ENCODE measurements at places on chromosomes 4 and X. TPM values are rescaled to one million over a fixed set of nuclear protein-coding genes. Genes with fewer than 3 reads are reported as not detected.

Gene ARHGAP10
- 94.5 TPM for total RNA-seq

- no peak for DNase-seq
- no peaks in the 10 kb centered on the region for H3K4me1 ChIP-seq
- peaks cover 3% of the 10 kb centered on the region for H3K36me3 ChIP-seq
Measured at GRCh38 chr4:87103086-87103485, 117.3 kb downstream of the KLHL8 start.

- H3K4me3 ChIP-seq = no peak overlapping the region
- H3K27ac ChIP-seq = no peak overlapping the region
- H3K27me3 ChIP-seq = no peaks in the 10 kb centered on the region
- peaks cover 2% of the 10 kb centered on the region for H3K4me1 ChIP-seq
- H3K36me3 ChIP-seq = peaks cover 2% of the 10 kb centered on the region
Measured at GRCh38 chr4:110108422-110108821, 90.0 kb downstream of the ELOVL6 start.

Gene PAGE4
- not detected for total RNA-seq

Gene PDE6B
- total RNA-seq = 1.9 TPM

Gene ARHGEF6
- 37.6 TPM for total RNA-seq

Gene WNK3
- 6.2 TPM for total RNA-seq

Gene NSDHL
- total RNA-seq = 9.4 TPM

DNA sequence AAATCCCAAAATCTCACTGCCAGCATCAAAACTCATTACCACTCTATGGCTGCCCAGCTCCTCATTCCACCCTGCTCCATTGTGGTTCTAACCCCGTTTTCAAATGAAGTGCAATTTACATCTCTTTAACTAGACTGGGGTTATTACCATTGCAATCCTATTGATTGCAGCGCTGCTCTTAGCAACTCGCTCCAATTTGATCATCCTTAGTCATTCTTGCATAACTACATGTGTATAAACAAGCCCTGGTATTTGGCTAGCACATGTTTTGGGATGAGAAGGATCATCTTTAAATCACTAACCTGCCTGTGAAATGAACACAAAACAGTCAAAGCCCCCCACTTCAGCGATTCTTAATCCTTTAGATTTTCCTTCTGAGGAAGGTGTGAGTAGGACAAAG lies 340.1 kb upstream of the PPARGC1A start:
- H3K36me3 ChIP-seq = no peaks in the 10 kb centered on the region
- H3K4me3 ChIP-seq = no peak overlapping the region
- H3K27me3 ChIP-seq = no peaks in the 10 kb centered on the region
- H3K4me1 ChIP-seq = peaks cover 3% of the 10 kb centered on the region
- DNase-seq = no peak

DNA sequence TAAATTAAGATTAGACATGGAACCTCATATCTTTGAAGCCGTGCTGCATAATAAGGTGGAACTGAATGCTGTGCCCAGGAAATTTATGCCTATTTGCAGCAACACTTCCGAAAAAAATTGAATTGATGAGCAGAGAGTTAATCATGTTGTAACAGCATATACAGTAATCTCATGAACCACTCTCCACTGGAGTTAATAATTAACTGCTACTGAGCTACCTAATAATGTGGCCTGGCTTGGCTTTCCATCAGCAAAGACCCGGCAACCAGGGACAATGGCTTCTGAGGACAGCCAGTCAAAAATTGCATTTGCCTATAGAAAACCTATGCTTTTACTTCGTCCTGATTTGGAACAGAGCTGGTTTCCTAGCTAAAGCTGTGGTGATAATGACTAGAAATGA lies 63.8 kb upstream of the GATB start:
- no peaks in the 10 kb centered on the region for H3K27me3 ChIP-seq
- no peak overlapping the region for H3K27ac ChIP-seq
- no peaks in the 10 kb centered on the region for H3K4me1 ChIP-seq
- no peak for DNase-seq
- no peaks in the 10 kb centered on the region for H3K36me3 ChIP-seq

Gene TMSB4X
- total RNA-seq = 3,390 TPM

DNA sequence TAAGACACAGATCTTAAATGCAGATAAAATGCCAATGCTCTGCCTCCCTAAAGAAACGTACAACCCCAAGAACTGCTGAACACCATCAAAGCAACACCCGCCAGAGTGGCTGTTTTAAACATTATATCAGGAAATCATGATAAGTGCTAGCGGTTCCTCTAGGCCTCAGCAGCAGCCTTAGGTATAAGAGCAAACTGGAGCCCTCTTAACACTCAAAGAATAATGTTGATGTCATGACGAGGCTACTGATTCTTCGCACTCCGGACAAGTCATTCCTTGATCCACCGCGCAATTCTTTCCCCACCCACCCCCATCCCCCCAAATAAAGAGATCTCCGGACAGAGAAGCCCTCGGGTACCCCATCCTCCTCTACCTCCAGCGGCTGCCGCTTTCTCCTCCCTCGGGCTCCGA lies 507 bp downstream of the LIN54 start:
- no peaks in the 10 kb centered on the region for H3K4me1 ChIP-seq
- H3K27me3 ChIP-seq = no peaks in the 10 kb centered on the region
- no peaks in the 10 kb centered on the region for H3K36me3 ChIP-seq
- no peak for DNase-seq
- H3K27ac ChIP-seq = peak overlapping the region; percentile 1
- H3K4me3 ChIP-seq = peak overlapping the region; percentile 68

GRCh38 chr4:47736555-47736954 lies 101.3 kb downstream of the CORIN start:
- no peaks in the 10 kb centered on the region for H3K4me1 ChIP-seq
- no peak for DNase-seq
- no peak overlapping the region for H3K27ac ChIP-seq

DNA sequence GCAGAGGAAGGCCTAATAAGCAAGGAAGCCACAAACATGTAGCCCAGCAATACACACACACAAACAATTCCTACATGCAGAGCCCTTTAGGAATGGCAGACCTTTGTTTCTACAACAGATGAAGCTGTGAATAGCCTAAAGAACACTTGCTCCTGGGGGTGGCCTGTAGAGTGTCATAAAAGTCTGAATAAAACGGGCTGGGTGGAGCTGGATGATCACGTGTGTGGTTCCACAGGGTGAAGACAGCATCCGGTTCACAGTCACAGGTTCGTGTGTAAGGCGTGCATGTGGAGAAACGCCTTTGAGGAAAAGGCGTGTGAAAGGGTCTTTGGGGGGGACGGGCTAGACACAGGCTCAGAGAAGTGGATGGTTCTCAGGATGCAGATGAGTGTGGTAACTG lies 156.1 kb downstream of the AFAP1 start:
- no peak overlapping the region for H3K27ac ChIP-seq
- H3K4me3 ChIP-seq = no peak overlapping the region
- peaks cover 3% of the 10 kb centered on the region for H3K4me1 ChIP-seq
- peak; percentile 31 for DNase-seq
- no peaks in the 10 kb centered on the region for H3K27me3 ChIP-seq
- H3K36me3 ChIP-seq = no peaks in the 10 kb centered on the region

DNA sequence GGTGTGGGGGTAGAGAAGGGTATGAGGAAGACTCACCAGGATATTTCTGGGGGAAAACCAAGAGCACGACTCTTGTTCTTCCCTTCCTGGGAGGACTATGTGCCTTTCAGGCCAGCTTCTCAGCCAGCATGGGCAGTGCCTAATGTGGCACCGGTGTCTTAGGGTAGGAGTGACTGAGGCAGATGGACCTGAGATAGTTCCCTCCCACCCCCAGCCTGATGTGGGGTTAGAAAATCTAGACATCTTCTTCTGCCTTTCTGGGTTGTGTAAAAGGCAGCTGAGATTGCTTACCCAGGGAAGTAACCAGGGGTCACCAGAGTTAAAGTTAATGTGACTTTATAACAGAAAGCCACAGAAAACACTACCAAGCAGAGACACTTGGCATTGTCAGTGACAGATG lies 127.3 kb downstream of the TMA16 start:
- no peak overlapping the region for H3K4me3 ChIP-seq
- no peak for DNase-seq

GRCh38 chr4:145520172-145520571 lies 38.5 kb downstream of the SMAD1 start:
- no peak overlapping the region for H3K4me3 ChIP-seq
- peaks cover 2% of the 10 kb centered on the region for H3K4me1 ChIP-seq
- H3K27me3 ChIP-seq = no peaks in the 10 kb centered on the region

- no peak for DNase-seq
- no peaks in the 10 kb centered on the region for H3K36me3 ChIP-seq
- H3K27ac ChIP-seq = no peak overlapping the region
Measured at GRCh38 chrX:1558761-1559468, 21.9 kb upstream of the P2RY8 start.

Gene MAPK10
- total RNA-seq = 40.0 TPM

- no peak for DNase-seq
- H3K27me3 ChIP-seq = no peaks in the 10 kb centered on the region
- no peaks in the 10 kb centered on the region for H3K4me1 ChIP-seq
- H3K4me3 ChIP-seq = no peak overlapping the region
Measured at GRCh38 chrX:26672571-26672970, 456.6 kb downstream of the MAGEB5 start.

Gene PABPC4L
- 3.0 TPM for total RNA-seq

DNA sequence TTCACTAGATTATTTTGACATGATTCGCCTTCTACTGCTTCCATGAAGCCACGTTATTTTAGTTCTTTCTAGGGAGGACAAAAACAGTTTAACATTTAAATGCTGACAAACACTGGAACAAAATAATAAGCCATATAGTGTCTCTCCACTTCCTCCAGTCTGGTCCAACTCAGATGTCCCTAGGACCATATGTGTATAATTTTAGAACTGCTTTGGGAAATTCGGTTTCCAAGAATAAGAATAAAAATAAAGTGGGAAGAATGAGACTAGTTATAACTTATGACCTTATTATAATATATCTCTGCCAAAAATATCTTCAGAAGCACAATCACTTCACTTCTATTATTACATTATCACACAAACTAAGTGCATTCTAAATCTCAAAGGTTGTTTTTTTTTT lies 164.4 kb upstream of the POF1B start:
- no peak for DNase-seq
- H3K27ac ChIP-seq = no peak overlapping the region
- no peak overlapping the region for H3K4me3 ChIP-seq
- no peaks in the 10 kb centered on the region for H3K27me3 ChIP-seq

GRCh38 chrX:15299941-15300851 lies 15.2 kb downstream of the ASB11 start:
- H3K4me3 ChIP-seq = no peak overlapping the region
- no peak for DNase-seq
- no peaks in the 10 kb centered on the region for H3K4me1 ChIP-seq
- no peak overlapping the region for H3K27ac ChIP-seq
- H3K27me3 ChIP-seq = no peaks in the 10 kb centered on the region
- no peaks in the 10 kb centered on the region for H3K36me3 ChIP-seq

Gene SYN1
- 1.5 TPM for total RNA-seq

- H3K27ac ChIP-seq = no peak overlapping the region
- H3K4me1 ChIP-seq = no peaks in the 10 kb centered on the region
- DNase-seq = no peak
Measured at GRCh38 chr4:145019346-145019745, 78.7 kb downstream of the ANAPC10 start.

- no peak overlapping the region for H3K27ac ChIP-seq
- no peaks in the 10 kb centered on the region for H3K27me3 ChIP-seq
- no peaks in the 10 kb centered on the region for H3K36me3 ChIP-seq
Measured at GRCh38 chrX:20263474-20263873, 3.2 kb downstream of the RPS6KA3 start.

- no peak for DNase-seq
- no peaks in the 10 kb centered on the region for H3K36me3 ChIP-seq
- H3K4me3 ChIP-seq = no peak overlapping the region
Measured at GRCh38 chr4:182704948-182705347, 212.2 kb downstream of the DCTD start.

- H3K4me1 ChIP-seq = no peaks in the 10 kb centered on the region
- H3K4me3 ChIP-seq = no peak overlapping the region
- H3K36me3 ChIP-seq = no peaks in the 10 kb centered on the region
- no peak overlapping the region for H3K27ac ChIP-seq
- no peaks in the 10 kb centered on the region for H3K27me3 ChIP-seq
Measured at GRCh38 chr4:155548173-155548572, 118.5 kb upstream of the GUCY1A1 start.

- H3K4me3 ChIP-seq = no peak overlapping the region
- H3K27ac ChIP-seq = no peak overlapping the region
- H3K36me3 ChIP-seq = no peaks in the 10 kb centered on the region
- DNase-seq = no peak
- H3K4me1 ChIP-seq = peaks cover 3% of the 10 kb centered on the region
Measured at GRCh38 chr4:67746797-67747495, 7.2 kb downstream of the GNRHR start.

Gene RAB33A
- total RNA-seq = 1.8 TPM

DNA sequence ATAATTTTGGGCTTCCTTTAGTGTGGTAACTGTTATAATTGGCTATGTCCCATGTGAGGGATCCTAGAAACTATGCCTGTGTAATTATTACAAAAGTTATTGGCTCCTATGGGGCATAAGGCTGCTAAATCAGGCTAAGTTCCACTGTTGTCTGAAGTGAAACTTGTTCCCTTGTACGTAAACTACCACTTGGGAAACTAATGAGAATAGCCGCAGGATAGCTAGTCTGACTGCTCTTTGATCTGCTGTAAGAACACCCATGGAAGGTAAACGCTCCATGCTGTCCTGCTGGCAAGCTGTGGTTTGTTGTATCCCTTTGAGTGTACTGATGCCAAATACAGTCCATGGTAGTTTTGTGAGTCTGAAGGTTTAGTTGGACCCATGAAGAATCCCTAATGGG lies 9.3 kb upstream of the MAOA start:
- H3K4me1 ChIP-seq = no peaks in the 10 kb centered on the region
- no peaks in the 10 kb centered on the region for H3K36me3 ChIP-seq
- no peak for DNase-seq
- no peaks in the 10 kb centered on the region for H3K27me3 ChIP-seq
- no peak overlapping the region for H3K4me3 ChIP-seq
- H3K27ac ChIP-seq = no peak overlapping the region

DNA sequence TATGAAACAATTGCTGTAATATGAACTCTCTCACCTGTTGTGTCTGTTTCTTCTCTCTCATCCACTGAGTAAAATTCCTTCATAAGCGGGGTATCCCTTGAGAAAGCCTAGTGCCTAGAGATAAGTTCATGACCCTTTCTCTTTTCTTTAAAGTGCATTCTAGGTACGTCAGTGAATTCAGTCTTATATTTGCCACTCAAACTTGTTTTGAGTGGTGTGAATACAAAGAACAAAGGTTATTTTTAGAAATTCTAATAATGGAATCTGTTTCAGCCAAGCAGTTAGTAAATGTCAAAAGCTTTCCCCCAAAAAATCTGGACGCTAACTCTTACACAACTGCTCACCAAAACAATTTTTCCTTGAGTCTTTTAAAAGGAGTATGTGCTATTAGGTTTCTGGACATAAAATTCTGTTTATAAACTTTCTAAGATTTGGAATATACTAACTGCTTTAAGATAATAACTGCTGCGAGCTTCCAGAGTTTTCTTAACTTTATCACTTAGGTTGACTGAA lies 112.0 kb downstream of the VEGFC start:
- no peak for DNase-seq
- H3K4me3 ChIP-seq = no peak overlapping the region
- H3K4me1 ChIP-seq = peaks cover 2% of the 10 kb centered on the region
- H3K36me3 ChIP-seq = no peaks in the 10 kb centered on the region

GRCh38 chr4:76539979-76540378 lies 105.0 kb downstream of the SHROOM3 start:
- H3K4me1 ChIP-seq = no peaks in the 10 kb centered on the region
- no peak overlapping the region for H3K27ac ChIP-seq
- H3K36me3 ChIP-seq = no peaks in the 10 kb centered on the region
- DNase-seq = no peak

Gene DIPK2B
- 43.3 TPM for total RNA-seq

GRCh38 chr4:130738233-130738632 lies 1642.3 kb downstream of the C4orf33 start:
- no peaks in the 10 kb centered on the region for H3K27me3 ChIP-seq
- no peak overlapping the region for H3K4me3 ChIP-seq
- H3K27ac ChIP-seq = no peak overlapping the region
- DNase-seq = no peak
- H3K4me1 ChIP-seq = no peaks in the 10 kb centered on the region

Gene MGARP
- total RNA-seq = 2.2 TPM
